Erythroblast (primary cell): ENCODE measurements at places on chromosomes 13 and 19.
A peak's percentile ranks its signal among the peaks of the same experiment; 100 is the strongest.

DNA sequence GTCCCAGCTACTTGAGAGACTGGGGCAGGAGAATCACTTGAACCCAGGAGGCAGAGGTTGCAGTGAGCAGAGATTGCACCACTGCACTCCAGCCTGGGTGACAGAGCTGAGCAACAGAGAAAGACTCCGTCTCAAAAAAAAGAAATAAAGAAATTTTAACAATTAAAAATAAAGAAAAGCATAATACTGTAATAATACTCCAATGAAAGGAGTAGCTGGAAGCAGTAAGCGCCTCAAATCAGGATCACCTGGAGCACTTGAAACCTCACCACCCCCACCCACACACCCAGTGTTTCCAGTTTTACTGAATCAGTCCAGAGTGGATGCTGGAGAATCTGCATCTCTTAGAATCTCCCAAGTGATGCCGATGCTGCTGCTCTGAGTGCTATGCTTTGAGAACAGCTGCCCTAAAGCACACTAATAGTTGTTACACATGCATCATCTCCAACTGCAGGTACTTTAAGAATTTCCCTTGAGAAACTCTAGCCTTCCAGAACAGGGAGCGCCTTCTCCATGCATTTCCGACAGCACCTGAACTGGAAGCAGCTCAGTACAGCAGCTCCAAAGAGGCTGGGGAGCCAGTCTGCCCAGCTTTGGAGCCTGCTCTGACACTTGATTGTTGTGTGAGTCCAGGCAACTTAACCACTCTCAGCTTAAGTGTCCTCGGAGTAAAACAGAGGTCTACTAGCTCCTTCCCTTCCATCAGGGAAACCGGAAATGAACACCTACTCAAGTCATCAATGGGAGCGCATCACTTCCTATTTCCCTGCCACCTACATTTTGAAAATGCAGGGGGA lies 2.9 kb downstream of the ABCC4 start:
- DNase-seq = no peak

GRCh38 chr19:49684251-49684982 lies 5.0 kb upstream of the ADM5 start:
- no peak for DNase-seq

- no peak for DNase-seq
Observed at GRCh38 chr13:70723732-70724131, 615.5 kb upstream of the KLHL1 start.

- DNase-seq = peak; percentile 74
Observed at GRCh38 chr19:56477429-56478338, 539 bp upstream of the ZNF667 start.

GRCh38 chr13:35733827-35734226 lies 257.3 kb upstream of the MAB21L1 start:
- DNase-seq = no peak

GRCh38 chr19:54207983-54208783 lies 7.5 kb downstream of the RPS9 start:
- DNase-seq = peak; percentile 92

DNA sequence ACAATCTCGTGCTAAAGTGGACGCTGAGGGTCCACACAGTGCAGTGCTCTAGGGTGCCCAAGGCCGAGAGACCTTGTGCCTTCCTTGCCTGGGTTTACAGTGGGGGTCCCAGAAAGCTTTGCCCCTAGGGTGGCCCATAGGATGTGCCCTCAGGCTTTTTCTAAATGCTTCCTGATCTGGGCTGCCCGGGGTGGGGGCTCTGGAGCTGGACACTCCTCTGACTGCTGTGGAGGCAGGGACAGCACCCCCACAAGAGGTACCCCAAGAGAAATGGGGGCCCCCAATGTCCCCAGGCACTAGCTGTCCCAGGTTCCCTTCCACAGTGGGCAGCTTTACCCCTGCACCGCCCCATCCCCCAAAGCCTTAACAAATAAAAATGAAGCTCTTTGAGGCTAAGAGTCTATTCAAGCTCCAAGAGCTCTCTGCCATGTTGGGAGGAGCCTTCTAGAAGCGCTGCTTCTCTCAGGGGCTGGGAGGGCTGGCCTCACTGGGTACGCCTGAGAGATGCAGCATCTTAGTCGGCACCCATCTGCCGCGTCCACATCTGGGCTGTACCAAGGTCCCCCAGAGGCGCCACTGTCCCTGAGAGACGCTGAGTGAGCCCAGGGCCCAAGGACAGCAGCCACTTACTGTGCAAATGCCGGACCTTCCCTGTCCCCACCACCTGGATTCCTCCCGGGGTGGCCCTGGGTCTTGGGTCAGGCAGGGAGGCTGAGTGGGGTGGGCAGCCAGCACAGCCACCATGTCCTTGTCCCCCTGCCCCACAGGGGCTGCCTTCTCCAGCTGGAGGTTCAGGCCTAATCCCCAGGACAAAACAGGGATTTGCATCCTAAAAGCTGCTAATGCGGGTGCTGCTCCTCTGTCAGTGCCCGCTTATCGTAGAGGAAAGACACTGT lies 27.4 kb downstream of the CEBPA start:
- no peak for DNase-seq

DNA sequence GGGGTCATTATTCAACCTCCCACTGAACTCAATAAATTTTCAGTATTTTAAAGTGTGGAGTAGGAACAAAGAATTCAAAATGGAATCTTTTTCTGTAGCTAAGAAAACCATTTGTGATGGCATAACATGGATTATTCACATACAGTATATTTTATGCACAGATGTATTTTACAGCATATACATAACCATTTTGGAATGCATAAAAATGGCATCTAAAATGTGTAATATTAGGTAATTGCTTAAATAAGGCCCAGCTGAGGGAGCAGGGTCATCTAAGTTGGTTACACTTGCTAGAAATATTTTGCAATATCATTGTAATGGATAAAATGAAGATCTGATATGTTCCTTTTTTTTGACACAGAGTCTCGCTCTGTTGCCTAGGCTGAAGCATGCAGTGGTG lies 146.9 kb downstream of the LMO7 start:
- no peak for DNase-seq

- DNase-seq = no peak
Observed at GRCh38 chr13:33318744-33319143, 33.2 kb upstream of the STARD13 start.

DNA sequence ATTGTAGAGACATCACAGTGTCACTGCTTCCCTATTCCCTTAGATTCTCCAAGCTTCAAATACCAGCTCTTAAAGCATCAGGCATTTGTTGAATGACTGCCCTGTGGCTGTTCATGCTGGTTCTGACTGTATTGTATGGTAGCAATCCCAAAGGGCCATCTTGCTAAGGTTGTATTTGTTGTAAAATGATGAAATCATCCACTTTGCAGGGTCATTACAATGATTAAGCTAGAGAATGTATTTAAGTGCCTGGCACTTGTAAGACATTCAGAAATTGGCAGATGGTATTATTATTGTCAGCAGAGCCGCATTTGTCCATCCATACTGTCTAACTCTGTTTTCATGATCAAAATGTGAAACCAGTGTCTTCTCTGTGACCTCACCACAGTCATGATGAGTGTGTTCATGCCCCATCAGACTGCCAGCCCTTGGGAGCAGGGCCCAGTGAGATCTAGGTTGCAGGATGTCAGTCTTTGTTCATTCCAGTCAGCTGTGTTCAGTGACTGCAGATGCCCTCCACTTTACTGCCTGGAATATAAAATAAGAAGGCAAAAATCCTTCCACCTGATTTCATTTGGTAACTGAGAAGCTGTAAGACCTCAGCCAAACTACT lies 86.1 kb downstream of the DHRS12 start:
- DNase-seq = no peak

DNA sequence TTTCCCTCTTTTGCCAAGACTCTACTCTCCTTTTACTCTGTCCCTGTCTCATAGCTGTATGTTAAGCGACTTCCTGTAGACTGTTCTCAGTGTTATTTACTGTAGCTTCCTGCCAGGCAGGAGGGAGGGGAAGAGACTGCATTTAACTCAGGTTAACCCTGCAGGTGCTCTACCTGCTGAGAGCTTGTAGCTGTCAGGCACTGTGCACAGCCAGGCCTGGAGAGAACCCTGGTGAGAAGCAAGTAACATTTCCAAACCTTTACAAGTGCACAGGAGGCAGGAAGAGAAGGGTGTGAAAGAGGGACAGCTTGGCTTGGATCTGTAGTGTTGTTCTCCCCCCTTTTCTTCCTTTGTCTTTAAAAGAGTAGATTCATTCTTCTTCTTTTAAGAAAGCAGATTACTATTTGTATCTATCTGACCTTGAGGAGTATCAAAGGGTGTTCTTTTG lies 167.1 kb downstream of the LMO7 start:
- DNase-seq = no peak

DNA sequence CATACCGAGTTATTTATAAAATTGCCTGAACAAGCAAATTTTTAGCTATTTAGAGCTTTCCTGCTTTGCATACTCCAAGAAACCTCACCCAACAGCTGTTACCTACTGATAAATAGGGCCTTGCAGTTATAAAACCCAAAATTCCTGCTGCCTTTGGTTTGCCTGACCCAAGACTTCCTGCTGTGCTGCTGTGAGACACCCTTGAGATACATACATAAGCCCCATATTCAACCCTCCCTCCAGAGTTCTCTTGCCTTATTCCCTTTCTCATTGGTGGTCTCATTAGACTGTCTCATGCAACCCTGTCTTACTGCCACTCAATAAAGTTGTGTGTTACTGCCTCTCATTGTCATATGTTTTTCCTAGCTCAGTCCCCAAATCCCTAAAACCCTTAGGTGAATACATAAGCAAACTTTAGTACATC lies 677.6 kb downstream of the UQCRFS1 start:
- no peak for DNase-seq

GRCh38 chr13:87661471-87661870 lies 9.7 kb upstream of the SLITRK5 start:
- no peak for DNase-seq

DNA sequence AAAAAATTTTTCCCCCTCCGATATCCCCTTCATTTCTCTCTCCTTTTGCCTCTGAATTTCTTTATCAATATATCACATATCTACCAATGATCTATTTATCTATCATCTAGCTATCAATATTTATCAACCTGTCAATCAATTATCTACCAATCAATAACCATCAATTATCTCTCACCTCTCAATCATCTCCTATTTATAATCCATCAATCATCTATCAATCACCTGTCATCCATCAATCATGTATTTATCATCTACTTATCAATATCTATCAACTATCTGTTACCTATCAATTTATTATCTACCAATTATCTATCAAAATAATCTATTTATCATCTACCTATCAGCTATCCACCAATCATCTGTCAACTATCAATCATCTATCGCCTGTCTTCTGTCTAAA lies 17.1 kb downstream of the MBD3L1 start:
- DNase-seq = no peak

- no peak for DNase-seq
Observed at GRCh38 chr13:30735025-30735871, at the start of gene ALOX5AP. ALOX5AP (plus strand) TSS chr13:30735543; CDS start chr13:30735606, 63 bp downstream.

DNA sequence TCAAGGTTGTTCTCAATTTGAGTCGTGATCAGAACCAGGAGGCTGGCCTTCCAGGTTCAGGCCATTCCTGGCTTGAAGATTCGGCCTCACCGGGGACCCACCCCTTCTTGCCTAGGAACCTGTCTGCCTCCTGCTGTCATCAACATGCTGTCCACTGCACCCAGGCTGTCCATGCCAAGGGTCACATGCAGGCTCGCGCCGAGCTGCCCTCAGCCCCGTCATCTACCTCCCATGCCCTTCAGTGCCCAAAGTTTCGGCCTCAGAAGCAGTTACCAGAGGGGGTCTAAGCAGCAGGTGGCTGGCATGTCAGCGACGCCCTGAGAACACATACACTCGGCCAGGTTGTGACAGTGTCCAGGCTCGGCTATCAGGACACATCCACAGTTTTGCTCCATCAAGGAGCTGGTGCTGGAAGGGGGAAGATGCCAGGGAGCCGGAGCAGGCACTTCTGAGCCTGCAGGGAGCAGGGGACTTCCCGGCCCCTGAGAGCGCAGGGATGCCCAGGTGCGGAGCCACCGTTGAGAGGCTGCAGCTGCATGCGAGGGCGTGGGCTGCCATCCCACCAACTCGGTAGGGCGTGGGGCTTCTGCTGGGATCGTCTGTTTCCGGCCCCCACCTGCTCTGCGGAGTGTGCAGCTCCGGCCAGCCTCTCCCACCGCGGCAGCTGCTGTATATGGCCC lies 590.9 kb upstream of the SLITRK5 start:
- no peak for DNase-seq

DNA sequence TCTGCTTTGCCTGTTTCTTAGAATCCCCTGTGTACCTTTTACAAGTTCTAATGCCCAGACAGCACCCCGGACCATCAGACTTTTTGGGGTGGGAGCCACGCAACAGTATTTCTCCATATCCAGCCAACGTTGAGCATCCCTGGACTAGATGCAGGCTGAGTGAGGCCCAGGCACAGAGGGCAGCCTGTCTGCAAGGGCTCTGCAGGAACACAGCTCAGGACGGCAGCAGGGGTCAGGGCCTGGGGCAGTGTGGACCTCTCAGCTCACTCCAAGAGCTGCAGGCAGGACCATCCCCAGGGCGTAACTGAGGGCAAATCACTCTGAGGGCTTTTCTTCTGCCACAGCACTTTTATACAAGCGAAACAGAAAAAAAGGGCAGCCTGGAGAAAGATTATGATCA lies 95.8 kb downstream of the DNAJC15 start:
- no peak for DNase-seq

GRCh38 chr19:21474671-21475181 lies 30.7 kb upstream of the ZNF429 start:
- peak; percentile 16 for DNase-seq

- DNase-seq = no peak
Observed at GRCh38 chr13:98879957-98880356, 97.9 kb downstream of the DOCK9 start.

- DNase-seq = no peak
Observed at GRCh38 chr13:86758116-86758515, 913.1 kb upstream of the SLITRK5 start.

DNA sequence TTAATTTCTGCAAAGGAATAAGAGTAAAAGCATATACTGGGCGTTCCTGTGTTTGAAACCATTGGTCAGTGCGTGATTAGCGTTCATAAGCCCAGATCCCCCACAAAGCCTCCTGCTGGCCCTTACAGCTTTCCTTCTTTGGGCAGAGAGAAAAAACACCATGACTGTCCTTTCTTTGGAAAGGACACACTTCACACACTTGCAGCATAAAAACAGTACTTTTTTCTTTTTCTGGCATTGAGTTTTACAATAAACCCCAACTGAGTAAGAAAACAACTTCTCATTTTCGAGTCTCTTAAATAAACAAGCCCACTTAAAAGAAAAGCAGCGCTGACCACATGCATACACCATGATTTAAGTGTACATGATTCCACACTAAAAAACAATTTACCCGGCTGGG lies 35.8 kb downstream of the SMAD9 start:
- DNase-seq = no peak

DNA sequence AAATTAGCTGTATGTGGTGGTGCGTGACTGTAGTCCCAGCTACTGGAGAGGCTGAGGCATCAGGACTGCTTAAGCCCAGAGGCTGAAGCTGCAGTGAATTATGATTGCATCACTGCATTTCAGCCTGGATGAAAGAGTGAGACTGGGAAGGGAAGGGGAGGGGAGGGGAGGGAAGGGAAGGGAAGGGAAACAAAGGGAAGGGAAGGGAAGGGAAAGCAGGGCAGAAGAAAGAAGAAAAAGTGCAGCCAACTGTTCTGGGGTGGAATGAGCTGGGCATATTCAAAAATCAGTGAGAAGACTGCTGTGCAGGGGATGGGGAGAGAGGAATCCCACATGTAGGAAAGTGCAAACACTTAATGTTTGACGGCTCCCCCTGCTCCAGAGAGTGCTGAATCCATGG lies 905.5 kb downstream of the UQCRFS1 start:
- no peak for DNase-seq

GRCh38 chr13:109764045-109764444 lies 22.3 kb downstream of the IRS2 start:
- no peak for DNase-seq

GRCh38 chr13:101447852-101448251 lies 4.6 kb upstream of the ITGBL1 start:
- no peak for DNase-seq

- no peak for DNase-seq
Observed at GRCh38 chr13:98524793-98525192, 52.1 kb downstream of the STK24 start.
